ENCODE measurements at places on chromosomes 2 and 18. TPM values are rescaled to one million over a fixed set of nuclear protein-coding genes. Genes with fewer than 3 reads are reported as not detected.

Gene APLF
- 4.6 TPM for total RNA-seq

- DNase-seq = no peak
These were observed 91.9 kb downstream of the PPP1R1C start for GRCh38 chr2:182077448-182078142.

- DNase-seq = no peak
These were observed 8.4 kb upstream of the CD226 start for GRCh38 chr18:69956057-69956456.

GRCh38 chr18:13517369-13517768 lies 209.0 kb downstream of the FAM210A start:
- DNase-seq = no peak

Gene CYP27A1
- 3.0 TPM for total RNA-seq

Gene CABLES1
- 1.2 TPM for total RNA-seq

DNA sequence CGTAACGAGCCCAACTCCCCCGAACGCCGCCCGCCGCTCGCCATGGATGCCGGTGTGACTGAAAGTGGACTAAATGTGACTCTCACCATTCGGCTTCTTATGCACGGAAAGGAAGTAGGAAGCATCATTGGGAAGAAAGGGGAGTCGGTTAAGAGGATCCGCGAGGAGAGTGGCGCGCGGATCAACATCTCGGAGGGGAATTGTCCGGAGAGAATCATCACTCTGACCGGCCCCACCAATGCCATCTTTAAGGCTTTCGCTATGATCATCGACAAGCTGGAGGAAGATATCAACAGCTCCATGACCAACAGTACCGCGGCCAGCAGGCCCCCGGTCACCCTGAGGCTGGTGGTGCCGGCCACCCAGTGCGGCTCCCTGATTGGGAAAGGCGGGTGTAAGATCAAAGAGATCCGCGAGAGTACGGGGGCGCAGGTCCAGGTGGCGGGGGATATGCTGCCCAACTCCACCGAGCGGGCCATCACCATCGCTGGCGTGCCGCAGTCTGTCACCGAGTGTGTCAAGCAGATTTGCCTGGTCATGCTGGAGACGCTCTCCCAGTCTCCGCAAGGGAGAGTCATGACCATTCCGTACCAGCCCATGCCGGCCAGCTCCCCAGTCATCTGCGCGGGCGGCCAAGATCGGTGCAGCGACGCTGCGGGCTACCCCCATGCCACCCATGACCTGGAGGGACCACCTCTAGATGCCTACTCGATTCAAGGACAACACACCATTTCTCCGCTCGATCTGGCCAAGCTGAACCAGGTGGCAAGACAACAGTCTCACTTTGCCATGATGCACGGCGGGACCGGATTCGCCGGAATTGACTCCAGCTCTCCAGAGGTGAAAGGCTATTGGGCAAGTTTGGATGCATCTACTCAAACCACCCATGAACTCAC lies 673 bp downstream of the PCBP1 start:
- DNase-seq = peak; percentile 64

DNA sequence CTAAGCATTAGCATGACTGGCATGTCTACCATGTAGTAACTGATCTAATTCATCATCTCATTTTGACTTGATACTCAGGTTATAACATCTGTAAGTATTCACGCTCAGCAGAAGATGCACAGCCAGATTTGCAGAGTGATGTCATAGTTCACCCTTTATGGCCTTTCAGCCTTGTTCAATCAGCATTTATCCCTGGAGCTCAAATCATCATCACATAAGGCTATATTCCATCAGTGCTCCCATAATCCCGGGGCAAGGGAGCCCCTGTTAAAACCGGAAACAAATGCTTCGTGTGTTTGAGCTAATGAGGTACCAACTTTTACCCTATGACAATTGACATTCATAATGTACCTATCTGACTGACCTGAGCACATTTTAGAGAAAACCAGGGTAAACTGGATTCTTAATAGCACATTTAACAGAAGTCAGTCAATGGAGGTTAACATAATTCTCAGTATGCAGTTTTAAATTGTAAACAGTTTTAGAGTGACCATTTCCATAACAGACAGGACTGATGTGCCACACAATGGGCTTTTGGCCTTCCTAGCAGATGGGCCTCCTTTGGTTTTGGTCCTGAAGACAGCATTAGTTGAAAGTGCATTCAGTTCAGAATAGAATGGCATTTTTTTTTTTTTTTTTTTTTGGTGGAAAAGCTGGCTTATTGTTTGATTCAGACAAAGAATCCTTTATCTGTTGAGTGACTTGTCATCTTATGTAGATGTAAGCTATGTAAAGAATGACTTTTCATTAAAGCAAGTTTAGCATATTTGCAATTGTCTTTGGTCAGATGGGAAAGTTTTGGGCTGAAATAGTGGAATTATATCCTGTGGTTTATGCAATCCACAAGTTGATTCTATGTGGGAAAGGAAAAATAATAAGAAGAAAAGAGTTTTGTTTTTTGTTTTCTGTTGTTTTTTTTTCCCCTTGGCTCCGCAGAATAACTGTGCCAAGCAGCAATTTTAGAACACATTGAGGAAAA lies 866.0 kb upstream of the ACVR2A start:
- no peak for DNase-seq

DNA sequence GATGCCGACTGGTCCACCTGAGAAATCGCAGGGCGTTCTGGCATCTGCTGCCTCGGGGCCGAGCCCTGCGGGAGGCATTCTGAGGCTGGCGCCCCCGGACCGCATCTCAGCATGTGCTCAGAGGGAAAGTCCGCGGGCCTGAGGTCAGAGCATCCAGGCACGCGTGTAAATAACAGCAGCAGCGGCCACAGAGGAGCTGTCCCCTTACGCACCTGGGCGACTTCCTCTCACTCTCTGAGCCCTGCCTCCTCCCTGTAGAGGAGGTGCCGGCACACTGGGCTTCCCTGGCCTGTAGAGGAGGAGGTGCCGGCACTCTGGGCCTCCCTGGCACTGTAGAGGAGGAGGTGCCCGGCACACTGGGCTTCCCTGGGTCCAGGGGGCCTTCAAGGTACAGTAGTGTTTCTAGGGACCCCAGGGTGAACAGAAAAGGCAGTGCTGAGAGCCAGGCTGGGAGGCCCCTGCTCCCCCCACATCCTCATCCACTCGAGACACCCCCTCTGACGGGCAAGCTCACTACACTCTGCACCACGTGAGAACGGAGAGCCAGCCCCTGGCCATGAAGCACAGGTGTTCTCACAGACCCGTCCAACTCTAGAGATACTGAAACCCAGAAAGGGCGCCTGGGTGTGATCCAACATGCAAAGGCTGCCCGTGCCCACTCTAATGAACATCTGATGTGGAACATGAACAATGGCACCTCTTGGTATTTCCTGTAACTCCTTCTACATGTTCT lies 263.5 kb downstream of the HDAC4 start:
- no peak for DNase-seq

DNA sequence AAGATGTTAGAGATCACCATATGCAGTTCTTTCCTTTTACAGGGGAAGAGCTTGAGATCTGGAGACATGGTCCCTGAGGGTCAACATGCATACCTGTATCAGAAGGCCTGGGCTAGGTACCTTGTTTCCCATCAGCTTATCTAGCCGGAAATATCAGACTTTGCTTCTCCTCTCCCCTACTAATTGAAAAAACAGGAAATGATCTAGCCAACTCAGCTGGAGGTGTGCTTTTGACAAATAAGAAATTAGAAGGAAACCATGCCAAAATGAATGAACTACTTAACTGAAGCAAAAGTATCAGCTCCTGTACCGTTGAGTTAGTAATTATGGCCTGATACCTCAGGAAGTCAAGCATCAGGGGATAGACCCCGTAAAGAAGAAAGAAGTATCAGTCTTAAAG lies 20.4 kb downstream of the PKP4 start:
- no peak for DNase-seq

DNA sequence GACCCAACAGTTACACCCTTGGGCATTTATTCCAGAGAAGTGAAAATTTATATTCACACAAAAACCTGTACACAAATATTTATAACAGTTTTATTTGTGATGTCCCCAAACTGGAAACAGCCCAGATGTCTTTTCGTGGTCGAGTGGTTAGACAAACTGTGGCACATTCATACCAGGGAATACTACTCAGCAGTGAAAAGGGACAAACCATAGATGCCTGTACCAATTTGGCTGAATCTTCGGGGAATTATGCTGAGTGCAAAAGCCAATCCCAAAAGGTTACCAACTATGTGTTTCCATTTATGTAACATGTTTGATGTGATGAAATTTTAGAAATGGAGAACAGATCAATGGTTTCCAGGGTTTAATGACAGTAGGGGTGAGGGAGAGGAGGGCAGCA lies 154.3 kb downstream of the GLI2 start:
- no peak for DNase-seq

DNA sequence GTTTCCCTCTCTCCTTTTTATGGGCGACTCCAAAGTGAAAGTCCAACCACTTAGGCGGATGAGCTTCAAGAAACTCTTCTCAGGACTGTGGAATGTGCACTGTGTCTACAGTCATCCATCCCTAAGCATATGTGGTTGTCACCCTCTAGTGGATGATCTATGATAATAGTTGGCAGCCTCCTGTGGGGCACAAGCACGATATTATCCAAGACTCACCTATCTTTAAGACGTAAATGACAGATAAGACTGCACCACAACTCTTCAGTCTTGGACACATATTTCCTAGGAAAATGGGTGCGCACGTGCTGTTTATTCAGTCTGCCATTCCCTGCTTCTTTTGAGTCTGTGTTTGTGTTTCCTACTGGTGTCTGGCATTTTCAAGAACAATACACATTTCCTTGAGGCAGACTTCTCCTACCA lies 145.5 kb upstream of the CTAGE1 start:
- no peak for DNase-seq

Gene PAIP2B
- 4.2 TPM for total RNA-seq

DNA sequence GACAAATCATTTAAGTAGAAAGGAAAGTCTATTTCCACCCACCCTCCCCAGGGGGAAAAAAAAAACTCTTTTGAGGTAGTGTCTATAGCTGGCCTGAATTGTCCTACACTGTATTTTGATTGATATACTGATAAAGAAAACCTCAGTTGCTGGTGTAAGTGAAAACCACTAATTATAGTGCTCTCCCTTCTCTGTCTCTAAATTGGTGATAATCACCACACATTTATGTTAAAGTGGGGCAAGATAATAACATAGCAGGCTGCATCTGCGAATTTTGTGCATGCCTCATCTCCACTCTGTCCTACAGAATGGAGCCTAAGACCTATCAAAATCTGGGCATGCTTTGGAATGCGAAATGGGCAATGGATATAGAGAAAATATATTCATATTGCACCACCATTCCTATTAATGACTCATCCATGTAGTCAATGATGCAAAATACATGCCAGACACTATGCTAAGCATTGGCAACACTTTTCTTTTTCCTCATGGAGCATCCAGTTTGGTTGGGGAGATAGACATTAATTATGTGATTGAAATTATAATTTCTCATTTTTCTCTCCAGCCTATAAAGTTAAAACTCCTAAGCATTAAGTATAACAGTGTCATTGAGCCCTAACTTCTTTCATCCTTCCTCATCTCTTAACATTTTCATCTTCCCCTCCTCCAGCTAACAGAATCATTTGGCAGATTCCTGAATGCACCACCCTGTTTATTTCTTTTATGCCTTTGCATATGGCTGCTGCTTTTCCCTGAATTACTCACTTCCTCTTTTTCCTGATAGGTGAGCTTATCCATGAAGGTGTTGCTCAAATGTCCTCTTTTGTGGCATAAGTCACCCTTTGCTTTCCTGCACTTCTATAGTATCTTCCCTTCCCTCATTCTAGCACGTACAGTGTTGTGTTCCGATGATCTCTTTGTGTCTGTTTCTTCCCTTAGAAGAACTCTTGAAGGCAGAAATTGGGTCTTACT lies 58.2 kb downstream of the SLC9A2 start:
- DNase-seq = no peak

DNA sequence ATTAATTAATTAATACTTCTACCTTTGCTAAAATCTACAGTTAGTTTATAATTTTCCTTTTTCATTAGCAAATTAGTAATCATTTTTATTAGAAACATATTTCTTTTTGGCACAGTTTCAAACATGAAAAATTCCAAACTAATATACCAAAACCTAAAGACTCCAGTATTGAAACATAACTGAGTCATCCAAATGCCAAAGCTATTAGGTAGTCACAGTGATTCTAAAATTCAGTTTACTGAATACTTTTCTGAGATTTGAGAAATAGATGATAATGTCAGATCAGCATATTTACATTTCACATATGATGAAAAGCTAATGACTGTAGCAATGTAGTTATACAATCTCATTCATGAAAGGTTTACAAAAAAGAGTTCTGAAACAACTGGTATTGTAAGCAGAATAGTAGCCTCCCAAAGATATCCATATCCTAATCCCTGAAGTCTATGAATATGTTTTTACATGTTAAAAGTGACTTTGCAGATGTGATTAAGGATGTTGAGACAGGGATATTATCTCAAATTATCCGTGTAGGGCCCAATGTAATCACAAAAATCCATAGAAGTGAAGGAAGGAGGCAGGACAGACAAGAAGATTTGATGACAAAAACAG lies 680.2 kb upstream of the CHAC2 start:
- DNase-seq = no peak

DNA sequence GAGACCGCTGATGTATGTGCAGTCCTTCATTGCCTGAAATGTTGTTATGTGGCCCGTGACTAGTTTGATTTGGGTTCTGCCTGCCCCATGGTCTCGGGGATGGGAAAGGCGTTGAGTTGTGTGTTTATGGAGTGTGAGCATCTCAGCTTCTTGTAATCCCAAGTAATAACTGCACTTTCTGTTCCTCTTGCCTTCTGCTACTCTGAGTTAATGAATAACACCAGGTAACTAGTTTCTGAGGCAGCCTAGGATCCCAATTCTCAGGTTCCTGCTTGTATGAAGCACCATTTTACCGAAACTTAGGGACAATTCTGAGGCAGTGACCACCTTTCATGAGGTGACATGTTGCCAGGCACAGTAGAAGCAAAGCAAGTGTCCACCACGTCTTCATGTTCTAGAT lies 170.0 kb downstream of the ALK start:
- DNase-seq = no peak

DNA sequence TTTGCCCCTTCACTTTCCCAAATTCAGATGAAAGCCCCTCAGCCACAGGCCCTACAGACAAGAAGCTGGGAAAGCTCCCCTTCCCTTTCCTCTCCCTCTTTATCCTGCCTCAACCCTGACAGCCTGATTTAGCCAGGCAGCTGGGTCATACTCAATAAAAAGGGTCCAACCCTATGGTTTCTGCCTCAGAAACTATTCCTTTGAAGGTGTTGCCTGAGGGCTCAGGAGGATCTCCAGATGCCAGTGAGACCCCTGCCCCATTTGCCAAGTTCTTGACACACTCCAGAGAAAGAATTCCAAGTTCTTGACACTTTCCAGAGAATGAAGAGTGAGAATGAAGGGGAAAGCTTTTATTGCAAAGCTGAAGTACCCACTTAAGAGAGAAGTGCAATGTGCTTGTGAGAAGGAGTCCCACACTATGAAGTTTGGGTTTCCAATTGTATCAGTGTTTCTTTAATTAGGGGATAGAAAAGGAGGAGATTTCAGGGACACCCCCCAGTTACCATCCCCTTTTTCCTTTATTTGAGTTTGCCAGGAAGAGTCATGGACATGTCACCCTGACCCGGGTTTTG lies 576.2 kb downstream of the METTL4 start:
- no peak for DNase-seq

DNA sequence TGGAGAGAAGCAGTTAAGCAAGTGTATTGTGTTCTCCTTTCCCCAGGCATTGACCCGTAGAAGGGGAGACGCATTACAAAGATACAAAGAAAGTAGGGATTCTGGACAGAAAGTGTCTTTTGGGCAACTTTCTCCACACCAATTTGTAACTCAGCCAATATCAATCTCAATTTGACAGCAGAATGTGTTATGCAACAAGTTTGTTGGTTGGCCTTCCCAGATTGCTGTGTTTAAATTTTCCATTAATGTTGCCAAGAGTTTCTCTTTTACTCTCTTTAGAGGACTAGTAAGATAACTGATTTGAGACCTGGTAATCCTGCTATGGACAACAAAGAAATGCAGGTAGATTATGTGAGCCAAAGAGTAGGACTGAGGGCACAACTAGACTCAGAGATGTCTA lies 279.6 kb downstream of the ZNF804A start:
- DNase-seq = no peak

Measured in activated naive CD8-positive, alpha-beta T cell treated with anti-CD3 and anti-CD28 coated beads, Interleukin-2, amount 10 ng/mL, durations not matched to agents 7 days and 5 days (primary cell).